NCI-H1436 treated with DMSO at 0.1 percent for 48 hours (cell line): ENCODE measurements at places on chromosomes 4 and X.

DNA sequence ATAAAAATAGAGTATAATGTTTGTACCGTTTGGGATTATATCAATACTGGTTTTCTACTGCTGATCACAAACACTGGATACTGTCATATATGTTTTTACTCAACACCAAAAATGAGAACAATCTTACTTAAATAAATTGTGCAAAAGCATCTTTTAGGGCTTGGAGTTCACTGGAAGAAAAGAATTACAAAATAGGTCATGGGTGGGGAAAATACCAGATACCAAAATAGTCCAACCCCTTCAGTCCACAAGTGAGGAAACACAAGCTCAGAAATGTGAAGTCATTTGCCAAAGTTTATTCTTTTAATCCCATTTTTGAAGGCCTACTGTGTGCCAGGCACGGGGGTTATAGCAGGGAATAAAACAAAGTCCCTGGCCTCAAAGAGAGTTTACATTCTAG is 64.4 kb downstream of the ADGRG2 start:
- no peak for DNase-seq

DNA sequence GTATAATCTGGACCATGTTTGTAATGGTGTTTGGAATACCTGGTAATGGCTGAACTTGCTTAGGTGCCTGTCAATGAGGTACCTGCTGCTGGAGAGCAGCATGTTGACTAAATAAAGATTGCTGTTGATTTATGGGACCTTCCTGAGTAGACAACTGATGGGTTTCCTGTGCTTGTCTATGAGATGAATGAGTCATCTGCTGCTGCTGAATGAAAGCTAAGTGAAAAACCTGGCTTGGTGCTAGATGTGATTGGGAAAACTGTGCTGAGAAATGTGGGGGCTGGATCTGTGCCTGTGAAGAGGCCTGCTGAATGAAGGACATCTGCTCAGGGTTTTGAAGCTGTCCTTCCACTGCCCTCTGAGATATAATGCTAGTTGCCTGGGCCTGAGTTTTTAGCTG is 69.6 kb downstream of the WNK3 start:
- DNase-seq = no peak

DNA sequence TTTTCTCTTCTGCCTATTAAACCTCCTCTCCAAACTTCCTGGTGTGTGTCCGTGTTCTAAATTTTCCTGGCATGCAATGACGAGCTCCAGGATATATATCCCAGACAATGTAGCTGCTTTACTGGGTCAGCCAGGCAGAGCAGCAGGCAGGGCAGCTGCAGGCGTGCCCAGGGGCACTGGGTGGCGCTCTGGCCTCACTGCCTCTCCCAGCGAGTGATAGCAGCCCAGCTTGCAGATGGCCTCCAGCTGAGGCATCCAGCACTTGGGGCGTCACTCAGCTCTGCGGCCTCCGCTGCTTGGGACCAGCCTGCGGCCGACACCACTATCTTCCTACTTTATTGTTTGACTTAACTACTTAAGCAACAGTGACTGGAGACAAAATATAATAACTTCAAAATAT is 23.0 kb upstream of the UBA6 start:
- DNase-seq = no peak

- DNase-seq = no peak
Observed at GRCh38 chrX:33379839-33380238, 168.5 kb upstream of the DMD start.

DNA sequence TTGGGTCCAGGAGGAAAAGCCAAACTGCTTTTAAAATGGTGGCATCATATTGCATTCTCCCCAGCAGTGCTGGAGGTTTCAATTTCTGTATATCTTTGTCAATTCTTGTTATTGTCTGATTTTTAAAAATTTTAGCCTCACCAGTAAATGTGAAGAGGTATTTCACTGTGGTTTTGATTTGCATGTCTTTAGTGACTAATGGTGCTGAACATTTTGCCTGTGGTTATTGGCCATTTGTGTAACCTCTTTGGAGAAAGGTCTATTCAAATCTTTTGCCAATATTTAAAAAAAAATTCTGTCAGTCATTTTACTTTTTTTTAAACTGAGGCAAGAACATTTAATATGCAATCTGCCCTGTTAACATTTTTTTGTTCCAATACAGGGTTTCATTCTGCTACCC is 322.1 kb downstream of the TLL1 start:
- no peak for DNase-seq

DNA sequence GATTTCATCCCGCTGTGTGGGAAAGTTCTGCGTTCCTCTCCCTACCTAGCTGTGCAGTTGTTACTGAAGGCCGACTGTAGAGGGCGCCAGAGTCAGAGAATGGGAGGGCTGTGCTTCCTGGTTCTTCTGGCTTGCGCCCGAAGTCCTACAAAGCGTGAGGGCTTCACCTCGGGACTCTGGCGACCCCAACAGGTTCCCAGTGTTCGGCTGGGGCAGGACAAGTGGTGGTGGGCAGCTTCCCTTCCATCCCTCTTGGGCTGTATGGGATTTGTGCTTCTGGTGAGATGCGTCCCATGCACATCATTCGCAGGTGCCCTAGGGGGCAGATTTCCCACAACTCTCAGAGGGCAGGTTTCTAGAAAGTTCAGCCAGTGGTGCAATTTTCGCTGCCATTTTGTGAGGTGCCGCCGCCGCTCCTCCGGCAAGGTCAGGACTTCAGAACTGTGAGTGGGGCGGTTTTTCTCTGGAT is 27.3 kb downstream of the CT45A1 start:
- DNase-seq = no peak

DNA sequence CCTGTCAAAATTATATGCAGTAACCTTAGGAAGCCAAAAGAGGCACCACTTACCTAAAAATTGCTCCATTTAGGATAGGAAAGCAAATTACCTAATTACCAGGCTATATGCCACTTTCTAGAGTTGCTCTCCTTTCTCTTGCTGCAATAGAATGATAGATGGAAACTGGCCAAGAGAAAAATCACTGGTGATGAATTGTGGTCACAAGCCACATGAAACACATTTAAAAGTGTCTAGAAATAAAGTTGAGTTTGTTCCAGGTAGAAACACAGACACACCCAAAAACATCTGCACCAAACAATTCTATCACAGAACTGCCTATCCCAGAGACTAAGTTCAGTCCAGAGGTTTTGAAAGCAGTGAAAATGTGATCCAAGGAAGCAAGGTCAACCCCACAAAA is 337.7 kb downstream of the PCDH19 start:
- DNase-seq = no peak

DNA sequence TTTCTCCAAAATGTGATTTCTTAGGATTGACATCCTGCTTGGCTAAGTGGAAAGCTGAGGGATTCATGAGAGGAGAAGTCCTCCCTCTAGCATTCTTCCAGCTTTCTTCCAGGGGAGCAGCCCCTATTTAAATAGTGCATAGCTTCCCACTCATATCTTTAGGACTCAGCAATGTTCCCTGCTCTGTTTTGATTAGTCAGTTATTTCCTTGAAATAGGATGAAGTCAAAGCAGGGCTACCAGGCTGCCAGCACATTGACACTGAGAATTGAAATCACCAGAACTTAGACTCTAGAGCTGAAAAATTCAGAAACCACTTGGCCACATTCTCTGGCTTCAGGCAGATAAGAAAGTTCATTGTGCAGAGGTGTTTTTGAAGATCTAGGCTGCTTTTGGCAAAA is 74.7 kb upstream of the SMAD1 start:
- no peak for DNase-seq

DNA sequence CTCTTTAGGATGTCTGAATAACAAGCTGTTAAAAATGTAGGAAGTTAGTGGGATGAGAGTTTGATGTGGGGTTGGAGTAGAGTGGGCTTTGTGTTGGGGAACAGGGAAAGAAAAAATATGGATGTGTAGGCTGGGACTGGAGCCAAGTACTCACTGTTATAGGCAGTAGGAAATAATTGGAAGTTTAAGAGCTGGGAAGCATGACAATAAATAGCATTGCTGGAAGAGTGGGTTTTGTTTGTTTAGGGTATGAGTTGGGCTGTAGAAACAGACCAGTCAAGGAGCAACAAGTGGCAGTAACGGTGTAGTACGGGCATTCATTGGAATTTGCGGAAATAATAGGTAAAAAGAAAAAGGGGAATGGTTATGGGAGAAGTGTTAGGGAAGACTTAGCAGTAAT is 81.6 kb downstream of the KDM6A start:
- DNase-seq = no peak

DNA sequence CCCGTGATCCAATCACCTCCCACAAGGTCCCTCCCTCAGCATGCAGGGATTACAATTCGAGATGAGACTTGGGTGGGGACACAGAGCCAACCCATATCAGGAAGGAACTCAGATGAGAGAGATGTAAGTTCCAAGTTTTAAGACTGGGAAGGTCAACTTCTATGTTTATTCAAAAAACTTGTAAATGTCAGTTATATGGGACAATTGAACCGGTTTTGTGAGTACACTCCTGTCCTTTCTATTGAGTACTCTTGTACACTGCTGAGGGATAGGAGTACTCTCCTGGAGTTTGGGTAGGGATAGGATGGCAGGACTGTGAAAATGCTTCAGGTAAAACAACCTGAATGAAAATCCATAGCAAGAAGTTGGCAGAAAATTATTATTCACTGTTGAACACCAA is 239.1 kb downstream of the ZNF674 start:
- DNase-seq = no peak

- no peak for DNase-seq
Observed at GRCh38 chrX:118181030-118181429, 64.4 kb upstream of the KLHL13 start.

DNA sequence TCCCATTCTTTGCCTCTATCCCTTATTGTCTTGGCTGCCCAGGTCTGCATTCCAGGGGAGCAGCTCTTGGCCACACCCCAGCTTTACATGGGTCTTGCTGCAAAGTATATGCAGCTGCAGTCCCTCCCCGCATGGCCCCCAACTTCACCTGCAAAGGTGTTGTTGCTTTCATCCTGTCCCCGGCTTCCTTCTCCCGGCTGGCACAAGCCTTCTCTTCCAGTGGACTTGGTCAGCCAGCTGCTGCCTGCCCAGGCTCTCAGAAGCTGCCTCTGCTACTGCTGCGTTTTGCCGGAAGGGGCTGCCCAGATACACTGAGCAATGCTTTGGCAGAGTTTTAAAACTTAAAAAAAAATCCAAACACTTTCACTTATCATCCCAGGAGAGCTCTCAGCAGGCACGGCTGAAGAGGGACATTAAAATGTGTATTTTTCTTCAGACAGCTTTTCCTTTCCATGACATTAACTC is 121.2 kb upstream of the PDLIM3 start:
- DNase-seq = no peak

GRCh38 chrX:9414416-9414815 is 50.4 kb upstream of the TBL1X start:
- no peak for DNase-seq

- DNase-seq = no peak
Observed at GRCh38 chr4:139711461-139711860, 45.8 kb downstream of the MGST2 start.

DNA sequence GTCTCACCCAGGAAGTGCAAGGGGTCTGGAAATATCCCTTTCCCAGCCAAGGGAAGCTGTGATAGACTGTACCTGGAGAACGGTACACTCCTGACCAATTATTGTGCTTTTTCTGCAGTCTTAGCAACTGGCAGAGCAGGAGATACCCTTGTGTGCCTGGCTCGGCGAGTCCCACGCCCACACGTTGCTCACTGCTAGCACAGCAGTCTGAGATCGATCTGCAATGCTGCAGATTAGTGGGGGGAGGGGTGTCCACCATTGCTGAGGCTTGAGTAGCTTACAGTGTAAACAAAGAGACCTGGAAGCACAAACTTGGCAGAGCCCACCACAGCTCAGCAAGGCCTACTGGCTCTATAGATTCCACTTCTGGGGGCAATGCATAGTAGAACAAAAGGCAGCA is 138.5 kb downstream of the CHRDL1 start:
- no peak for DNase-seq

DNA sequence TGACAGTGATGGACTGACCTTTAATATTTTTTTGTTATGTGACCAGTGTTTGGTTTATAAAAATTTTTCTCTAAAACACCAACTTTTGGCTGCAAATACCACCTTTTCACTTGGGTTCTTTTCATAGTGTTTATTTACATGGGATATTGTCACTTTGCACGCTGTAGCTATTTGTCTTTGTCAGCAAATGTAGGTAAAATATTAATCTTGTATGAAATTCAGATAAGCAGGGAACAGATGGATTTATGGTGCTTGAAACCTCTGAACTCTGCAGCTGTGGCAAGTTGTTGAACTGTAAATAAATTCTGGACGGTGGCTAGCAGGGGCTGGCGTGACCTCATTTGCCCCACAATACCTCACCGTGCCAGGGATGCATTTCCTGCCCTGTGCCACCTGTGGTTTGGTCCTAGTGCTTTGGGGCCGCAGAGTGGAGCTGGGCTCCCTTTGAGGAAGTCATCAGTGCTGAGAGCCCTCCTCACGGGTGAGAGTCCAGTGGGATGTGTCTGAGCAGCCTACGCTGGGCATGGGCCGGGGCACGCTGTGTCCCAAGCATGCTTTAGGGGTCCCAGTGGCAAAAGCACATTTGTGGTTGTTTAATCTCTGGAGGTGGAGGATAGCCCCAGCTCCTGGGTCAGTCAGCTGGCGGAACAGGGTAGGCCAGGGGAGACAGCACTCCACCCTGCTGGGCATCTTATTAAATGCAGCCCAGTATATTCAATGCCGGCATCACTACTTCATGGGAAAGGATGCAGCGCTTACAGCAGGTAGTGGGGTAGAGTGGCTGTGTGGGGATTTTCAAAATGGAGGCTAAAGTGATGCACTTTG is 108.6 kb downstream of the TBL1X start:
- DNase-seq = no peak

- no peak for DNase-seq
Observed at GRCh38 chr4:89305712-89306437, 1.7 kb downstream of the GPRIN3 start.

DNA sequence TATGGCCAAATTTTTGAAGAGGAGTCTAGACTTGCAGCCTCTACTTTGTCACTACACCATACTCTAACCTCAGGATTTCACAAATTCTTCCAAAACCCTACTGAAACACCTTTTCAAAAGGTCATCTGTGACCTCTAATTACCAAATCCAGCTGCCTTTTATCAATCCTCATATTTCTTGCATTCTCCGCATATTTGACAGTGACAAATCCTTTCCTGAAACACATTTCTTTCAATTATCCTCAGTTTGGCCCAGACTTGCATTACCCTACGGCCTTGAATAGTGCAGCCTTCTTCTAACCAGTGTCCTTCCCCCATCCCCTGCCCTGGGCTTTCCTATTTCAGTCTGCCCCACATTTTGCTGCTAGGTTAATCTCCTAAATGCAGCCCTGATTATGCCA is 25.5 kb downstream of the MID2 start:
- no peak for DNase-seq

GRCh38 chr4:18917689-18918088 is 896.1 kb upstream of the LCORL start:
- no peak for DNase-seq

- no peak for DNase-seq
Observed at GRCh38 chrX:47420962-47421361, 50.6 kb downstream of the ZNF157 start.
